AG10803 (cell line): ENCODE measurements at places on chromosomes 6 and 20.

DNA sequence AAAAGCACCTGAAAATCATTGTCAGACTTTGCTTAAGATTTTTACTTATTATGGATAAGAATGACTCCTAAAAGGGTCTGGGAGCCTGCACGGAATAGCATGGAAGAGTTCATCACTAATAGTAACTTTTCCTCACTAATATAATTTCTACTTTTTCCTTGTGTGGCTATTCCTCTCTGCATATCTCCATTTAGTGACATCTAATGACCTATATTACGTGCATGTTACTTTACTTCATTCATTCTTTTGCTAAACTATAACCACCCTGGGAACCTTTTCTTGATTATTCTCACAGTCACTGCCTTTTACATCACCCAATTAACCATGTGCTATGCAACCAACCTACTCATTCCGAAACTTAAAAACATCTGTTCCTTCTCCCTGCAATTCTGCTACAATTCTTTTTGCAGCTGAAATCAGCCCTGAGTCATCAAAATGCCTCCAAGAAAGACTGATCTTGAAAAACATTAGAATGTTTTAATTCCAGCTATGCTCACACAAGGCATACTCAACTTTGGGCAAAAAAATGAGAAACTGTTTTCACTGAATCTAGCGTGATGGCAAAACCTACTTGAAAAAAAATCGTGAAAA is 313.3 kb downstream of the RNGTT start:
- peak; percentile 89 for DNase-seq

DNA sequence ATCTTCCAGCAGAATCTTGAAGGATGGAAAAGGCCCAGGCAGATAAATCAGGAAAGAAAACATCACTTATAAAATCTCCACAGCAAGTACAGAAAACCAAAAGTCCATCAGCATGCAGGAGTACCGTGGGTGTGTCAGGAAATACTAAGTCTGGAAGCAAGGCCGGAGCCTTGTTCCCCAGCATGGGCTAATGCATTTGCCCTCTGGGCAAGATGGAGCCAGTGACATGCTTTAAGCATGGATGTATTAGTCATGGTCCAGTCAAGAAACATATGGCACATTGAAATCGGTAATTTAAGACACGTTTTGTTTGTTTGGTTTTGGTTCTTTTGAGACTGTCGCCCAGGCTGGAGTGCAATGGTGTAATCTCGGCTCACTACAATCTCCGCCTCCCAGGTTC is 506.0 kb upstream of the JARID2 start:
- DNase-seq = no peak

- DNase-seq = no peak
Measured at GRCh38 chr6:55997223-55997874, 122.0 kb upstream of the BMP5 start.

DNA sequence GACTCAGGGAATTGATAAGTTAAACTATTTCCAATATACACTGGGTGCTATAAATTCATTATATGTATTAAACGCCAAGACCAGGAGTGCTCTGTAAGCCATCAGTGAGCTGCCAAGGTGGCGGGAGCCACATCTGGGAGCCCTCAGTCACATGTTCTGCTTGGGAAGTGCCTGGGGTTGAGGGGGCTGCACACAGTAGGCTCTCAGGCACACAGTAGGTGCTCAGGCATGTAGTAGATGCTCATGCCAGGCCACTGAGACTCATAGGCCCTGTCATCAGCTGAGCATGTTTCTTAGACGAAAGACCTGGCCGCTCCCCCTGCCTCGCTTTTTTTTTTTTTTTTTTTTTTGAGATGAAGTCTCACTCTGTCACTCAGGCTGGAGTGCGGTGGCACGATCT is 83.3 kb upstream of the BHLHE23 start:
- no peak for DNase-seq

DNA sequence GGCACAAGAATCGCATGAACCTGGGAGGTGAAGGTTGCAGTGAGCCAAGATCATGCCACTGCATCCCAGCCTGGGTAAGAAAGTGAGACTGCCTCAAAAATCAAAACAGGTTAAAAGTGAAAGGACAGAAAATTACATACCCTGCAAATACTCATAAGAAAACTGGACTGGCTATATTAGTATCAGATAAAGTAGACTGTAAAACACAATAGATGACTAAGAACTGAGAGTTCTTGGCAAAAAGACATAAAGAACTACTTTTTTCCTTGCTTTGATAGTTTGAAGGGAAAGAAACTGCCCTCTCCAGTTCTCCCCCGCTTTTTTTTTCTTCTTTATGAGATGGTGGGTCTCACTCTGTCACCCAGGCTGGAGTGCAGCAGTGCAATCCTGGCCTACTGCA is 17.0 kb downstream of the SNX3 start:
- no peak for DNase-seq

DNA sequence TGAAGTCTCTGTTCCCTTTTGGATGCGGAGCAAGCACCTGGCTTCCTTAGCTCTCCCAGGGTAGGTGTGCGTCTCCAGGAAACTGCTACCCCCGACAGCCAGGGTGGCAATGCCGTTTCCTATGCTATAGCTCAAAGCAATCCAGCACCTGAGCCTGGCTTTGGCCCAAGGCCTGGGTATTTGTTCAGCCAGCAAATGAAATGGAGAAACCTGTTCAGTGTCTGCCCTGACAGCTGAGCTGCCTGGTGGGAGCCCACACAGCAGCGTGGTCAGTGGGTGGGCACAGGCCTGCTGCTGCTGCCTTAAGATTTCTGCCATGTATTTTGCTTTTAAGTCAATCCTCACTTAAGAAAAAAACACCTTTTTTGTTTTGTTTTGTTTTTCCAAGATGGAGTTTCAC is 13.7 kb downstream of the SPATA2 start:
- no peak for DNase-seq

DNA sequence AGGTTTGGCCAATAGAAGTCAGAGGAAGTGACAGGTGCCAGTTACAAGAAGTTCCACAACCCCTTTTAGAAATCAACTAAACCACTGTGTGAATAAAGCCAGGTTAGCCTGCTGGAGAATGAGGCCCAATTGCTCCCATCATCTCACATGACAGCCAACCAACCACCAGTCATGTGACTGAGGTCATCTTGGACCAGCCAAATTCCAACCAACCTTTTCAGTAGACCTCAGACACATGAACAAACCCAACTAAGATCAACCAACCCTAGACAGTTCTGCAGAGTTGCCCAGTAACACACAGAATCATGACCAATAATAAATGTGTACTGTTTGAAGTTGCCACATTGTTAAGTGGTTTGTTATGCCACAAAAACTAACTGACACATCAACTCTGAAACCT is 44.6 kb upstream of the GGTLC1 start:
- no peak for DNase-seq

- no peak for DNase-seq
Measured at GRCh38 chr20:25460566-25461280, 53.2 kb downstream of the GINS1 start.

DNA sequence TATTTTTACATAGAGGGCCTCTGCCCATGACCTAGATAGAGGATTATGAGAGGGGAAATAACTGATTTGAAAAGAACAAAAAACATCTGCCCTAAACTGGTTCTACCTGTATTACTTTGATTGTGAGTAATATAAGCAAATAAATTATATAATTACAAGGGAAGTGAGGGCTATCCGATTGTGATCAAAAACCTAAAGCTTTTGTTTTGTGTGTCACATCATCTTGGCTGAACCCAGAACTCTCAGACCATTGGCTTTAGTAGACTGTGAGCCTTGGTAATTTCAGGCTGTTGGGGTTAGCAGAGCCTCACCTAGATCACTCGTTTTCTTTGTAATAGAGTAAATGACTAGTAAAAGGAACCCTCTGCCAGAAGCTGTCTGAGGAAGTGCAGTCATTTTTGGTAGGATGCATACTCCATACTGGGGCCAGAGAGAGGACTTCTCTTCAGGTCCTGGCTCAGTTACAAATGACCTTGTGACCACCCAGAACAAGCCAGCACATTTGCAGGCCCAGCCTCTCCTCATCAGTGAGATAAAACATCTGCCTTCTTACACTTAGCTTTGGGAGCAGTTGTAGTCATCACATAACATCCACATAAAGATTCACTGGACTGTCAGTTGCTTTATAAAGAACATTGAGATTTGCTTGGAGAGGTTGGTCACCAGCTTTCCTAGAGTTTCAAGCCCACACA is 13.5 kb downstream of the STK35 start:
- DNase-seq = peak; percentile 31

DNA sequence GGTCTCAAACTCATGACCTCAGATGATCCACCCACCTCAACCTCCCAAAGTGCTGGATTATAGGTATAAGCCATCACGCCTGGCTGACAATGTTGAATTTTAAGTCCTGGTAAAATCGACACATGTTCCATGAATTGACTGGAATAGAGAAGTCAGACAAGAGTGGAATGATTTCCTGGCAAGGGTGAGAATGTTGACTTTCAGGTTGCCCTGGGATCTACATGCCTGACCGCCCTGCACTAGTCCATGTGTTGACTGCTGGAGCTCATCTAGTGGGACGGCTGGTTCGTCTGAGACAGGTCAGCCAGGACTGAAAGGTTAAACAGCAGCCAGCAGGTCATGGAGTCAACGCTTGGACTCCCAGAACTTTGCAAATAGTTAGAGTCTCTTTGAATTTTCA is 88.8 kb downstream of the SASH1 start:
- DNase-seq = no peak

DNA sequence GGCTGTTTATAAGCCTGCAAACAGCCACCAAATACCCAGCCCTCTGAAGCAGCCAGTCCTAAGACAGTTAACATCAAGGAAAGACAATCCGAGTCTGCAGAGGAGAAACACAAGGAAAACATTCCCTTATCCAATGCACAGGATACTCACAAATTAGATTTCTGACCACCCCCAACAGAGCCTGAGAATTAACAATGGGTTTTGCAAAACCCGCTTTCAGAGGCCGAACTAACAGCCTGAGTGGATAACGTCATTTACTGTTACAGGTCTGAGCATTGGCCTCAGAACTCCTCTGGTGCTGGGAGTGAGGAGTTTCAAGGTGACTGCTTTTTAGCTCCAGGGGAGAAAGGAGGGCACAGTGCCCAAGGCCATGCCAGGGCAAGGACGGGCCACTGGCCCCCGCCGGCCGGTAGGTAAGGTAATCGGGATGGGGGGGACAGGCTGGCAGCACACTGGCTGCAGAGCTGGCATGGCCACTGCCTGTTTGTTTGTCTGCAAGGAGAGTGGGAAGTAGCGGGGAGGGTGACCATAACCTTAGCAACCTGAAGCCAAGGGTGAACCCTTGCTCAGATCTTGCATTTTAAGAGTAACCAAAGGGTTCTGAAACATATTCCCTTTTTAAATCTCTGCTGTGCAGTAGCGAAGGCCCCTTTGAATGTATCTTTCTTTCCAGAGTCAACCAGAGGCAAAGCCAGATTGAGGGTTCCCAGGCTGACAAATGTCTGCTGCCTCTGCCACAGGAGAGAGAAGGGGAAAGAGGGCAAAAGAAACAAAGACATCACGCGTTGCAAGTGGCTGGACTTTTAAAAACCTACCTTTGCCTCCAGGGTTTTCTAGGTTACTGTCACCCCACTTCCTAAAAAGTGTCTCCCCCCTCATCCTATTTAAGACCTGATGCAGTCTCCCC is 3.9 kb downstream of the ZMYND8 start:
- no peak for DNase-seq

DNA sequence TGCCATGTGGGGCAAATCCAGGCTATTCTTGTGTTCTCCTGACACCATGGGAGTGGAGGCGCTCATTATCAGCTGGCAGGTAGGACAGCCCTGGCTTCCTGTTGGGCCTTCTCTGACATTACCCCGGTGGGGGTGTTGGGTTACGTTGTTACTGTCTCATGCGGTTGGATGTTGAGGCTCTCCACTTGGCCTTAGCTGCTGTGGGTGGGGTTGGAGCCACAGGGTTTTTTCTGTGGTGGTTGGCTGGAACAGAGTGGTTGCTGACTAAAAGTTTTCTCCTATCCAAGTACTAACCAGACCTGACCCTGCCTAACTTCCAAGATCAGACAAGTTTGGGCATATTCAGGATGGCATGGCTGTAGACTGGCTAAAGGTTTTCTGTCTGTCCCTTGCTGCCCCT is 20.2 kb downstream of the RIPK1 start:
- peak; percentile 62 for DNase-seq

- no peak for DNase-seq
Measured at GRCh38 chr20:54290636-54291035, 82.7 kb downstream of the PFDN4 start.

GRCh38 chr20:10185741-10186558 is 32.7 kb upstream of the SNAP25 start:
- no peak for DNase-seq

DNA sequence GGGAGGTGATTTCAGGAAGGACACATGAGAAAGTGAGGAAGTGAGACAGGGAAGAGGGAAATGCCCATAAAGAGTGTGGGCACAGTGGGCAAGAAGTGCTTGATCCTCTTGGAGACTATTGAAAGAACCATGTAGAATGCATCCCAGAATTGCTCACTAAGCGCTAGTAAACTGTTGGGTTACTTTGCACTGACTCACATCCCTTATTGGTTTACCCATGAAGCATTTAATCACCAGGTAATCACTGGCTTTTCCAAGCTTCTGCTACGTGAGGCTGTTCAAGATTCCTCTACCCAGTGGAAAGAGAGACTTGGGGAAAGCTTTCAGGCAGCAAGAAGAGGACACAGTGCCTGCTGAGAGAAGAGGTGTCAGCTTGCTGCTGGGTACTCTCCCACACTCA is 410.0 kb upstream of the JAG1 start:
- DNase-seq = no peak

DNA sequence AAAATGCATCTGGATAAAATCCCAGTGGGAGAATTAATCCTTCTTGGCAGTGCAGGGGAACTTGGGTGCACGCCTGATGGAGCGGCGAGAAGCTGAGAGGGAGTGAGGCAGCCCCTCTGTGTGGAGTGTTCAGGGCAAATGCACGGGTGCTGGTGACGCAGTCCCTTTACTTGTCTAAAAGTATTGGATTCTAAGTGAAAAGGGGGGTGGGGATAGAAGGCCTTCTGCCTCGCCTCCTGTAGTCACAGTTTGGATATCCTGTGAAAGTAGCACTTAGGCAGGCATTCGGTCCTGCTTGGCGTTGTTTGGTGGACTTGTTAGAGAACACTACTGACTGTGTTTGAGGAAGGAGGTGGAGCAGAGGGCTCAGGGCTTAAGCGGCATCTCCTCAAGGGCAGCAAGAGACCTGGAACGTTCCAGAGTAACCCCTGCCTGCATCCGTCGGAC is 39.3 kb downstream of the PHACTR3 start:
- no peak for DNase-seq

GRCh38 chr6:87669051-87669450 is 33.0 kb downstream of the AKIRIN2 start:
- DNase-seq = no peak

DNA sequence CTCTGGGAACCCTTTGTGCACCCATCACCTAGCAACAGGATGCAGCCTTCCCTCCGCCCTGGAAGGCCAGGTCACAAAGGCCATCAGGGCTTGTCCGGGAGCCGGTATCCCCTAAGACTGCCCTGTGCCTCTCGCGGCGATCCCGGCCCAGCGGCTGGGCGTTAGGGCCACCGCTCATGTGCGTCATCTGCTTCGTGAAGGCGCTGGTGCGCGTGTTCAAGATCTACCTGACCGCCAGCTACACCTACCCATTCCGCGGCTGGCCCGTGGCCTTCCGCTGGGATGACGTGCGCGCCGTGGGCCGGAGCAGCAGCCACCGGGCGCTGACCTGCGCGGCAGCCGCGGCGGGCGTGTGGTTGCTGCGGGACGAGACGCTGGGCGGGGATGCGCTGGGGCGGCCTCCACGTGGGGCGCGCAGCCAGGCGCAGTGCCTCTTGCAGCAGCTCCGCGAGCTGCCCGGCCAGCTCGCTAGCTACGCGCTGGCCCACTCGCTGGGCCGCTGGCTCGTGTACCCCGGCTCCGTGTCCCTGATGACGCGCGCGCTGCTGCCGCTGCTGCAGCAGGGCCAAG is at the start of gene ABHD16B:
Gene ABHD16B, plus strand, starts transcription at position 134 of the 570 bp plus-strand sequence. Its CDS starts 43 bp downstream, at position 177.
- DNase-seq = no peak

- DNase-seq = no peak
Measured at GRCh38 chr6:148021699-148022098, 320.9 kb upstream of the SASH1 start.

- no peak for DNase-seq
Measured at GRCh38 chr20:11726026-11726425, 191.7 kb upstream of the BTBD3 start.
